ENCODE measurements at places on chromosomes 1 and 21. TPM values are rescaled to one million over a fixed set of nuclear protein-coding genes. Genes with fewer than 3 reads are reported as not detected.

DNA sequence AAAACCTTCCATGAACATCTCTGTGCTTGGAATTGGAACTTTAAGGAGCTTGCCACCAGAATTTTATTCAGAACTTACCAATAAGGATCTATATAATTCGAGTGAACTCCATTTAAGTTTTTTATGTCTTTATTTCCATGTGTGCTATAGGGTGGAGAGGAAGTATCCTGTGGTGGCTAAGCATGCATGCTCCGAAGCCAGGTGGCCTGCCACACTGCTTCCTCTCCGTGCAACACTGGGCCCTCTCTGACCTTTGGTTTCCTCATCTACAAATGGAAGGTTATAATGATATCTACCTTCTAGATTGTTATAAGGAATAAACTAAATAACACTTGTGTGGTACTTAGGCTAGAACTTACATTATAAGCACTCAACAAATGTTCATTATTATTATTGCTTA, 382.1 kb downstream of the PTPRC start:
- no peak for DNase-seq

DNA sequence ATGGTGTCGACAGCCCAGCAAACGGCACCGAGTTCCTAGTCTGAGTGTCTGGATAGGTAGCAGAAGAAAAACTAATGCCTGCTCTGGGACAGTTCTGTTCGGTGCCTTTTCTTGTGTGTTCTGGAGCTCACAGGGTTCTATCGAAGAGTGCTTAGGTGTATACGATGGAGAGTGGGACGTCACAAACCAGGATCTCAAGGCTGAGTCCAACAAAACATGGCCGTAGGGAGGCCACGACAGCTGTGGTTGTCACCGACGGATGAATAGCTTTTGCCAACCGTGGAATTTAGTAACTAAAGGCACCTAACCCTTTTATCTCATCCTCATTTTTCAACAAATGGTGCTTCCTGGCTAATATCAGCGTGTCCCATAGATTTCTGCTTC, 635 bp upstream of the SYNJ1 start:
- no peak for DNase-seq

DNA sequence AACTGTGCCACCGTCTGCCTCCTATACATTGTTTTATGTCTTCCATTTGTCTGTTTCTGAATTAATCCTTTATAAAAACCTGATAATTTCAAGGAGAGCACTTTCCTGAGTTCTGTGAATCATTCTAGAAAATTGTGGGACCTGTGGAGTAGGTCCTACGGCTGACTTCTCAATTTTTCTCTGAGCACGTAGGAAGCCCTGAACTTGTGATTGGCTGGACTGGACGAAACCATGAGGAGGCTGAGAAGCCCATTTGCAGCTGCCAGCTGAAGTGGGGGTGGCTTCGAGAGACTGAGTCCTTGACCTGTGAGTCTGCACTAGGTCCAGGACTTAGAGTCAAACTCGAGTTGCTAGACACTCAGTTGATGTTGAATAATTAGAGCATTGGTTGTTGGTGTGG, 277.1 kb upstream of the NCAM2 start:
- no peak for DNase-seq

GRCh38 chr1:54486907-54487306, 61.1 kb upstream of the ACOT11 start:
- no peak for DNase-seq

DNA sequence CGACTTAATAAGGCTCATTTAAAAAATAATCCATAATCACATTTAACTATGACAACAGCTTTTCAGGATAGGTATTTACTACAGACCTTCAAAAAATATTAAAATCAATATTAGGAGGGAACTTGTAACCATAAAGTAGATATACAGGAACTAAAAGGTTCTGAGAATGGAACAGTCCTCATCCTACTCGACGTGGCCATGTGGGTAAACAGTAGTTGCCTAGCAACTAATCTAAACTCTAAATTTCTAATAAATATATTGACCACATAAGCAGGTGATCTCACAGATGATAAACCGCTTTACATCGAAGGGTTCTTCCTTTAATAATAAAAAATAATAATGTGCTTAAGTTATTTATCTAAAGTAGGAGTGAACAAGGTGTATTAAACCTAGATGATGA, 7.9 kb downstream of the AKT3 start:
- DNase-seq = no peak

DNA sequence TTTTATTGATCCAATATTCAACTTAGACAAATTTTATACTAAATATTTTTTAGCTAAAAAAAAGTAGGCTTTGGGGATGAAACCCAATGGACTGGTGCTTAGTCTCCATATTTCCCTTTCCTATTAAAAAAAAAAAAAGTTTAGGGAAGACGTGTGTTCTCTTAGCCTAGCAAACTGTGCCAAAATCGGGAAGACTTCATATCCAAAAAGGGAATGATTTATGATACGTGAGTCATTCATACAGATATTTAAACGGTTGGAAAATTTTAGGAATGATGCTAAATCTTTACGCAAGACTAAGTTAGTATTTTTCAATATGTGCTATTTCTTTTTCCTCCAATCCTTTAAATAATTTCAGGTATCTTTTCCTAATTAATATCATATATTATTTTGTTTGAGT, 50.7 kb downstream of the SPATA17 start:
- DNase-seq = no peak

GRCh38 chr1:34918386-34918976, 11.0 kb downstream of the DLGAP3 start:
- DNase-seq = no peak

GRCh38 chr1:1084372-1085170, 10.5 kb upstream of the RNF223 start:
- DNase-seq = no peak

GRCh38 chr1:16905110-16905867, 9.5 kb downstream of the RNU1-2 start:
- DNase-seq = peak; percentile 52

- DNase-seq = peak; percentile 42
These were observed 57.0 kb downstream of the YARS1 start for GRCh38 chr1:32759997-32760623.

GRCh38 chr1:81801651-81802456, 1.1 kb downstream of the ADGRL2 start:
- DNase-seq = peak; percentile 34

GRCh38 chr1:225754940-225755641, 22.5 kb upstream of the SRP9 start:
- DNase-seq = peak; percentile 84

GRCh38 chr1:167689567-167689920, 32.2 kb upstream of the MPZL1 start:
- no peak for DNase-seq

GRCh38 chr21:34213959-34214358, 140.6 kb downstream of the MRPS6 start:
- DNase-seq = no peak

DNA sequence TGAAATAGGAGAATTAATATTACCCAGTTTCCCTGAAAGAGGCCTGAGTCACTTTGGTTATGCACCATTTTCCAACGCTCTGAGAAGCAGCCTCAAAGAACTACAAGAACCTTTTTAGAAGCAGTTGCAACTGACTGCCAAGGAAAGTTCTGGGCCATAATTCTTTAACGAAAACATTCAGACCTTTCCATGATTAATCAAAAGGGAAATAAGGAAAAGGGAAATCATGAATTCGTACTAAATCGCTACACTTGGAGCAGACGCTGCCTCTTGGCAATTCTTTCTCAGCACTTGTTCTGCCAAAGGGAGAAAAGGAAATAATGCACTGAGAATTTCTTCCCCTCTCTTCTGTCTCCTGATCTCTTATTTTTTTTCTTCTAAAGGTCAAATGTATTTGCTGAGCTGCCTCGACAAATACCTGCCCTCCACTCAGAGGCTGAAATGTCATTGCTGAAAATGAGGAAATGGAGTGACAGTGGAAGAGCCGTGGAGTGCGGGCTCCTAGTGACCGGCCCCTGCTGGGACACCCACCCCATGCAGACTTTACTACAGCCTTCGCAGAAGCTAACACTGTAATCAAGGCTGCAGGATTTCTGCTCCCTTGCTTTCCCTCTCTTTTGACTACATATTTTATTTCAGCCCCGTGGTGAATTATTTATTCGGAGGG, 67.9 kb upstream of the GALNT2 start:
- DNase-seq = no peak

DNA sequence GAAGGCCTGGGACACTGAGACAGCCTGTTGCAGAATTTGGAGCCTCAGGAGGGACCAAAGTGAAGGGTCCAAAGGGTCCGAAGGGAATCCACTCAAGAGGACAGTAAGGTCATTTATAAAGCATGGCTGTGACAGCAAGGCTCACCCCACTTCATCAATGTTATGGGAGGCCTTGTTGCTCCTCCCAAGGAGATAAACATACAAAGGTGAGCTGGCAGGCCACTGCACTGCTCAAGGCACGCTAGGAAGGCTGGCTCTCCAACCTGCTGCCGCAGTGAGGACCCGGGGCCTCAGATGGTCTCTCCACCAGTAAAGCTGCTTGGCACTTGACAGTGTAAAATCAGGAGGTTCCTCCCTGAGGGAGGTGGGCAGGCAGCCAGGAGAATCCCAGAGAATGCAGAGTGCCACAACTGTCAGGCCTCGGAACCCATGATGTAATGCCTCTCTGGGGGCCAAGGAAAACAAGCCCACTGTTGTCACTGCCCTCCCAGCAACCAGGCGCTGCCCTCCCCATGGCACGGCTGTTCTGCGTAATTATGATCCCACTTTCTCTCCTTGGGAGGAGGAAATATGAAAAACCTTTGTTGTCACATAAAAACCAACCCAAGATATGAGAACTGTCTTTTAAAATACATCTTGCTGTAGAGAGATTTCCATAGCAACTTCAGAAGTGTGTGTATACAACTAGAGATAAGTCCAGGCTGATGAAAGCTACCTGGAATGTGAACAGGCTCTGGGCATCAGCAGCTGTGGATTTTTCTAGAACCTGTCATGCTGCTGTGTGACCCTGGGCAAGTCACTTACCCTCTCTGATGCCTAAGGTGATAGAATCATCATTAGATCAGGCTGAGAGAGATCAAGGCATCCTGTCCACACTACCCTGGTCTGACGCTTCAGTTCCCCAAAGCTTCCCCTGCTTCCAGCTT, 102.5 kb downstream of the KCNN3 start:
- DNase-seq = peak; percentile 64

DNA sequence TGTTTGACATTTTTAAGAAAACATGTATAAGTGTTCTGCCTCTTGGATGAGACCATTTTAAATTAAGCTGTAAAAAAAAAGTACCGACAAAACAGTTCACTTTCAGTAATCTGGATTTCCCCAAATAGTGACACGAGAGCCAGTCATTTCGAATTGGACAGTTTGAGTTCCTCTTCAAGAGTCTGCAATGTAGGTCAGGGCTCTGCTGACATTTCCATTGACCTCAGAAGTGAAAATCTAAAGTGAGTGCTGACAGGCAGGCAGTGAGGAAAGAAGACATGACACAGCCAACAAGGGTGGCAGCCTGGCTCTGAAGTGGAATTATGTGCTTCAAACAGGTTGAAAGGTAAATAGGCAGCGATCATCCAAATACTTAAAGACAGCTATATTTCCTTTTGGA, at the start of gene IL23R:
Gene IL23R (plus strand): TSS at position 259 of the 400 bp plus-strand sequence. CDS start 1,667 bp downstream, outside the sequence.
- DNase-seq = no peak

- no peak for DNase-seq
These were observed 49.8 kb upstream of the GADD45A start for GRCh38 chr1:67635055-67635809.

GRCh38 chr1:229835226-229835625, 209.2 kb downstream of the URB2 start:
- DNase-seq = no peak

DNA sequence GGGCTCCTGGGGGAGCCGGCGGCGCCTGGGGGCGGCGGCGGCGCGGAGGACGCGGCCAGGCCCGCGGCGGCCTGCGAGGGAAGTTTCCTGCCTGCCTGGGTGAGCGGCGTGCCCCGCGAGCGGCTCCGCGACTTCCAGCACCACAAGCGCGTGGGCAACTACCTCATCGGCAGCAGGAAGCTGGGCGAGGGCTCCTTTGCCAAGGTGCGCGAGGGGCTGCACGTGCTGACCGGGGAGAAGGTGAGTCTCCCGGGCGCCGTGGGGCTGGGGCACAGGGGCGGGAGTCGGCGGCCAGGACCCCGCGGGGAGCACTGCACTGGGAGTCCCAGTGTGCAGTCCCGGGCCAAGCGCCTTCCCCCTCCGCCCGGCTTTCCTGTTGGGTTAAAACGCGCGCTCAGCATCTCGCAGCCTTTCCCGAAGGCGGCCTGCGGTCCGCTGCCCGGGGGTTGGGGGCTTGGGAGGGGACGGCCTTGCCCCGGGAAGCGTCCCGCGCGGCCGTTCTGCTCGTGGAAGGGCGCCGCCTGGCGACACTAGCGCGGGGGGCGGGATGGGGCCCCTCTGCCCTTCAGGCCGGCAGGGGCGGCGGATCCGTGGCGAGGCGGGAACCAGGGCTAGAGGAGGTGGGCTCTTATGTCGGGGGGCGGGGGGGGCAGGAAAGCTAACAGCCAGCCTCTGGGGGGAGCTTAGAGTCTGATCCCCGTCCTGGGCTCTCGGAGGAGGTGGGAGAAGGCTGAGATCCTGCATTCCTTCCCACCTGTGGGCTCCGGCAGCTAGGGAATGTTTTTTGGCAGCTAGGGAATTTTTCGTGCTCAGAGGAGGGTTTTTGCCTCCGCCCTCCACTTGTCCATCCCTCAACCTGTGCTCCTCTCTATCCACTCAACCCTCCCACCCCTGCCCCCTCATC, 1.1 kb downstream of the HUNK start:
- DNase-seq = peak; percentile 44

GRCh38 chr1:246018146-246018545, 488.9 kb downstream of the SMYD3 start:
- DNase-seq = no peak

DNA sequence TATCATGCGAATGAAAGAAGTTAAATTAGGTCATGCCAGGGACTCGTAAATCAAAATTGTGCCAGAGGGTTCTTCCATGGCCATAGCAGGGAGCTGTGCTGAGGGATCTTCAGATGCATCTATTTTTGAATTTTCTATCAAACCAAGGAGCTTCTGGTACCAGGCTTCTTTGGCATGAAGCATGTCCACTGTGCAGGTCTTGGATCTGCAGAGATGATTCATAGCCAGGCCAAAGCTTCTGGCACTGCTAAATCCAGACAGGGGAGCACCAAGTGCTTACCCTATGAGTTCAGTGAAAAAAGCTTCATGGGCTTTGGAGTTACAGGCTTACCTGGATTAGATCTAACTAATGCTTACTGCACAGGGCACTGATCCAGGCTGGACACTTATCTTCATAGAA, 154.2 kb upstream of the DAB1 start:
- peak; percentile 2 for DNase-seq

- no peak for DNase-seq
These were observed 1.7 kb downstream of the SOAT1 start for GRCh38 chr1:179295164-179295755.

DNA sequence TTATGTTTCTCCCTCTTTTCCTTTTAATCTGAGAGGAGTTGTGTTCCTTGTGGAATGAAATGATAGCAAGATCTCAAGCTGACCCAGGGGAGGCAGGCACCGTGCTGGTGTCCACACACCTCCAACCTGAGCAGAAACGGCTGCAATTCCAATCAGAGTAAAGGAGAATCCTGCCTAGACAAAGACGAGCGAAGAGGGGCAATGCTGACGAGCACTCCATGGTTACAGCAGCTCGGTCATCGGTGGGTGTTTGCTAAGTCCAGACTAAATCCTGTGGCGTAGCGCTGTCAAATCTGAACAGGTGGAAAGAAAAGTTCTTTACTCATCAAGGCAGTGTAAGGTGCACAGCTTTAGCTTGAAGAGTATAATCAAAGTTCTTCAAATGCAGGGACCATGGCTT, 74.8 kb downstream of the PLD5 start:
- DNase-seq = no peak

TFB2M gene
- total RNA-seq = 13.3 TPM

DTL gene
- 35.1 TPM for total RNA-seq

SRSF10 gene
- total RNA-seq = 46.4 TPM

RHD gene
- total RNA-seq = not detected

ABCG1 gene
- total RNA-seq = 1.9 TPM

MRPL55 gene
- total RNA-seq = 46.6 TPM

MEGF6 gene
- 121 TPM for total RNA-seq

ARID4B gene
- total RNA-seq = 9.5 TPM

ALG14 gene
- total RNA-seq = 4.4 TPM

Data from MG63 (cell line).